Osteocyte (in vitro differentiated cells): ENCODE measurements at places on chromosomes 3 and 15. TPM values are rescaled to one million over a fixed set of nuclear protein-coding genes. Genes with fewer than 3 reads are reported as not detected.

DNA sequence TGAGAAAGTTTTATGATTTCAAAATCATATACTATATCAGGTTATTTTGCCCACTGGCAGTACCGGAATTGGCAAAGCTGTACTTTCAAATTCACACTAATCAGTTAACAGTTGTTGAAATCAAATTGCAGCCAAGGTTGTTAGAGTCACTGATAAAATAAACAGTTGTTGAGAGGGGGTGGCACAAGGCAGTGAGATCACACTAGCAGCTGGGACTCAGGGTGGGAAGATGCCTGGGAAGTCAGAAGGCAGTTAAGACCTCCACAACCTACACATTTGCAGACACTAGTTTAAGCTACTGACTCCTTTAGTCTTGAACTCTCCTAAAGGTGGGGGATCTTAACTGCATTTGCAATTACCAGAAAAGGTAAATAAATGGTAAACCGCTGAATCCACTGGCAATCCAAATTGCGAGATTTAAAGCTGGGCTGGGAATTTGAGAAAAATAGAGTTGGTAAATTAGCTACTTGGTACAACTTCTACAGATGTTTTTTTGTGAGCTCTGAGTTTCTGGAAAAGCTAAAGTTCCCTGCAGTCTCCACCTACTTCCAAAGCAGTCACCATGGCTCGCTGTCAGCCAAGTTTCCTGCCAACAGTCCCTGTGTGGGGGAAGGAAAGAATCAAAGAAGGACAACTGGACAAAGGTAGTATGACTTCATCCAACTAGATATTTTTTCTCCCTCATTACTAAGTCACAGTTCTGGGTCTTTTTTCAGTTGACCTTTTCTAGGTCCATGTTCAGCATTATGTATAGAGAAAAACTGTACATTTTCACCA, 105.7 kb downstream of the ZNF385D start:
- no peak for DNase-seq

- no peak for DNase-seq
Observed at GRCh38 chr3:154085071-154085470, 36.1 kb upstream of the ARHGEF26 start.

DNA sequence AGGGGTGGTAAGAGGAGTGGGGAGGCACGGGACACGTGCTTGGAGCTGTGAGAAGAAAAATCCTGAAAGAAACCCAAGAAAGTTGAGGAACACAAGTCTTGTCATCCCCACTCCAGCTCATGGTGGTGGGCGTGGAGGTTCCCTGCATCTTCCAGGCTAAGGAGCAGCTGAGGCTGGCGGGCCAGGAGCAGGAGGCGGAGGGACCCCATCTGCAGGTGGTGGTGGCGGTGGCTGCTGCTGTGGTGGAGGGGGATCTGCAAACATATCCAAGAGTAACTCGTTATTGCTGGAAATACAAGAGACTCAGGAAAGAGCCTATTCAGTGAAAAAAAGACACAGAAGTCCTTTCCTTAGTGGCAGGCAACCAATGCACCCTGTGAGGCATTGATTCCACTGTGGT, 9.4 kb upstream of the CSPG5 start:
- DNase-seq: no peak

DNA sequence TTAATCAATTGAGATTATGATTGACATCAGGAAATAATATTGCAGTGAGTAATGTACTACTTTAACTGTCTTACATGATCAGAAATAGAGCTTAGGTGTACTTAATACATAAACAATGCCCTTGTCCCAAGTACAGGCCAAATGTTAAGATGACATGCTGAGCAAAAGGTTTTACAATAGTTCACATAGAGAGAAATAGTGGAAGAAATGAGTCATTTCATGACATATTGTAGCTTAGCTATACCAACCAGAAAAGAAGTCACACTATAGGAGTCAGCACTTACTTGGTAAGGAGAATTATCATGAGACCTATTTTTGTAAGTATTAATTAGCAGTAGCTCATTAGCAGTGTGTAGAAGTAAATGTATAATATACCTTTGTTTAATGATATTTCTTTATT, 96.4 kb upstream of the NANOGP8 start:
- DNase-seq: no peak

DNA sequence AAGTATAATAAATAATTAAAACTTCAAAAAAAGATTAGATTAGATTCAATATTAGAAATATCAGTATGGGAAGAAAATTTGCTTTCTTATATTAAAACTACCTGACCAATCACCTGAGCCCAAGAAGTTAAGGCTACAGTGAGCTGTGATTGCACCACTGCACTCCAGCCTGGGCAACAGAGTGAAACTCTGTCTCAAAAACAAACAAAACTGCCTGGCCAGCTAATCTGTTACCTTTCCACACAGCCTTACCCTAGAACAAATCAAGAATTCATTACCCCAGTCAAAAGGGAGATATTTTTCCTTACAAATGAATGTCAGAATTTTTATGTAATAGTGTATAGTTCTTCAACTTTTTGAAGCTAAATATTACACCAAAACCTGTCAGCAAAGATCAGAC, 117.0 kb upstream of the MANF start:
- no peak for DNase-seq

DNA sequence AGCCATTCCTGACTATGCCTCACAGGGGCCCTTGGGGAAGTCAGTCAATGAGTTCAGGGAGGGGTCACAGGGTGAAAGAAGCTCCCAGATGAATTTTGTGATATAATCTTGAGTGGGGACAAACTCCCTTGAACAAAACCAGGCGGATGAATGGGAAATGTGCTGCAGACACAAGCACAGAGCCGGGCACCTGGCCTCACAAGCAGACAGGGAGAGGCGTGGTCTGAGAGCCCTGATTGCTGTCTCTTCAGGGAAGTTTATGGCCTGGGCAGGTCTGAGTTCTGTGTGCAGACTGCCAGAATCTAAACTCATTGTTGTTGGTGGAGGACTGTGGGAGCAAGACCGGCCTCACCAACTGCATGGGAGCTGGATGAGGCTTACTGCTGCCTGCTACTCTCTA, 591.8 kb downstream of the EPHA3 start:
- DNase-seq: no peak

DNA sequence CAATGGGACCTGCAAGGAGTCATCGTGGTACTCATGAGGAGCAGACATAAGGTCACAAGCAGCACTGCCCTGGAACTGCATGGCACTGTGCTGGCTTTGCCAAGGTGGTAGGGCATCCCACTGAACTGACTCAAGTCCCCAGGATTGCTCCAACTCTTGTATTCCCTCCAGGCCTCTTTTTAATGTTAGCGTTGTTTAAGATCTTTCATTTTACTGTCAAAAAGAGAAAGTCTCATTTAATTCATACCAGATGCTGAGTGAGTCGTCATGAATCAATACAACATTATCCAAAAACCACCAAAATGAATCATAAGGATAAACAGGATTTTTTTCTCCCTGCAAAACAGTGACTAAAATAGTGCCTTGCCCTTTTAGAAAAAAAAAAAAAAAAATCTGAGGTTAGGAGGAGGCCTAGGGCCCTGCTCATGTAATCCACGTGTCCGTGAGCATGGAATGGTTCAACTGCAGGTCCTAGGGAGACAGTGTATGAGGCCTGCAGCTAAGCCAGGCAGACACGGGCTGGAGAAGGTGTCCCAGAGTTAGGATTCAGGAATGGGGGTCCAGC, 36.7 kb upstream of the BLM start:
- DNase-seq: no peak

- DNase-seq: no peak
Observed at GRCh38 chr15:46848704-46849103, 868.6 kb upstream of the SEMA6D start.

- DNase-seq: no peak
Observed at GRCh38 chr3:188082450-188082849, 71.5 kb upstream of the LPP start.

DNA sequence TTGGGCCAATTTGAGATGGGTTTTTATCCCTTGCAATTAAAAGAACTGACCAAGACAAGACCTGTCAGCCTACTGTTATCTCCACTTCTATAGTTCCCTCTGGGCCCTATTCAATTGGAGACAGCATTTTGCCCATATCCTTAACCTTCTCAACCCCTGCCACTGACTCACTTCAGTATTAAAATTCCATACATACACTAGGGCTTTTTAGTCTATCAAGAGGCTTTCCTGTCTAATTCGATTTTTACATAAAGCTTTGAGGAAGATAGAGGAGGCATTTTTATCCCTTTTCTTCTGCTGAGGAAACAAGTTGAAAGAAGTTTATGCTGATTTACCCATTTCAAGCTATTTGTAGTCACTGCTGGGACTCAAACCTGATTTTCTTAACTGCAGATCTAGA, 51.1 kb downstream of the GTF2E1 start:
- DNase-seq: no peak

DNA sequence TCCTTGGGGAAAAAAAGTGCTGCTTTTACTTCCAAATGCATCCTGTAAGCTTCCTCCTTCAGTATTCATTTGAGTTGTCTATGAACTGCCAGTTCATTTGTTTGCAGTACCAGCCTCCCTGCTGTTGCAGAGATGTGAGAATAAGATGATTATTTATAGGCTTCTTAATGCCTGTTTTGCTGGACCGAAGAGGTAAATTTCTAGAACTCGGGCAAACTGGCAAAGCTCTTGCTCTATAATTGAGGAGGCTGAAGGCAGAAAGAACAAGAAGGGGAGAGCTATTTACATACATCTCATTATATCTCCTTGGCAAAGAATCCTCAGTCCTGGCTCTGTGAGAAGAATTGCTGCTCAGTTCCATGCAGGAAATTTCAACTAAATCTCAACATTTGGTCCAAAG, 790.4 kb downstream of the GRM7 start:
- DNase-seq: no peak

DNA sequence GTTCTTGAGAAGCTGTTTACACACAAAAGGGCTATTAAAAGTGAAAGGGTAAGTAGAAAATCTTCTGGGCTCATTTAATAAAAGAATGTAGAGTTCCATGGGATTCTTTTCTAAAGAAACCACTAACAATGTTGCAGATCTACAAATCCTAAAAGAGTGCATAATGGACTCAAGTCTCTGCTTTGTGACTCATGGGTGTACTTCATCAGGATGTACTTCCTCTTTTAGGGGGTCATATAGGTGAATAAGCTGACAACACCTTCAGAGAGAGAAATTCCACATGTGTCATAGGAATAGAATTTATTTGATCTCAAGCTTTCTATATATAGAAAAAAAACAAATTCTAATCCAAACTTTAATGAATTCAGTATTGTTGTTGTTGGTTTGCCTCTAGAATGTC, 355.5 kb downstream of the TIGIT start:
- DNase-seq: no peak

DNA sequence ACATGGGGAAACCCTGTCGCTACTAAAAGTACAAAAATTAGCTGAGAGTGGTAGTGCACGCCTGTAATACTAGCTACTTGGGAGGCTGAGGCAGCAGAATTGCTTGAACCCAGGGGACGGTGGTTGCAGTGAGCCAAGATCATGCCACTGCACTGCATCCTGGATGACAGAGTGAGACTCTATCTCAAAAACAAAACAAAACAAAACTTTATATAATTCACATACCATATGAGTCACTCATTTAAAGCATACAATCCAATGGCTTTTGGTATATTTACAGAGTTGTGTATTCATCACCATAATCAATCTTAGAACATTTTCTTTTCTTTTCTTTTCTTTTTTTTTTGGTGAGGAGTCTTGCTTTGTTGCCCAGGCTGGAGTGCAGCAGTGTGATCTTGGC, 8.7 kb downstream of the PXK start:
- DNase-seq: no peak

GRCh38 chr3:53130179-53131061, at the start of gene RFT1:
RFT1 (minus strand) TSS chr3:53130435; CDS start chr3:53130400, 35 bp downstream.
- peak; percentile 98 for DNase-seq

DNA sequence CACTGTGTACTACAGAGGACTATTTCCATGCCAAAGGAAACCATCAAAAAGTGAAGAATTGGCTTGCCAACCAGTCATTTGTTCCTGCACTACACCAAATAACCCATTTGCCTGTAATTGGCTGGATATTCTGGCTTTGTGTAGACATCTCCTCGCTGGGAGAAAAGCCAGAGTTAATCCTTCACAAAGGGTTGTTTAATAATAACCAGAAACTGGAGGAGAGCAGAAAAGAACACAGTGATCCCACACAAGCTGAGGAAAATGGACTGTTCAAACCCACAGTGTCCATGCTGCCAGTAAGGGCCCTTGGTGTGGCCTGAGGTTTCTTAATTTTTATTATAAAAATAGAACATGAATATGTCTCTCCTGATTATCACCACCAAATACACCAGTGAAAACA, 294.0 kb downstream of the RORA start:
- DNase-seq: no peak

- DNase-seq: no peak
Observed at GRCh38 chr3:69095636-69096035, 10.9 kb downstream of the ARL6IP5 start.

- no peak for DNase-seq
Observed at GRCh38 chr3:72127844-72128243, 342.9 kb upstream of the PROK2 start.

GRCh38 chr3:45975686-45976085, 19.9 kb downstream of the FYCO1 start:
- no peak for DNase-seq

DNA sequence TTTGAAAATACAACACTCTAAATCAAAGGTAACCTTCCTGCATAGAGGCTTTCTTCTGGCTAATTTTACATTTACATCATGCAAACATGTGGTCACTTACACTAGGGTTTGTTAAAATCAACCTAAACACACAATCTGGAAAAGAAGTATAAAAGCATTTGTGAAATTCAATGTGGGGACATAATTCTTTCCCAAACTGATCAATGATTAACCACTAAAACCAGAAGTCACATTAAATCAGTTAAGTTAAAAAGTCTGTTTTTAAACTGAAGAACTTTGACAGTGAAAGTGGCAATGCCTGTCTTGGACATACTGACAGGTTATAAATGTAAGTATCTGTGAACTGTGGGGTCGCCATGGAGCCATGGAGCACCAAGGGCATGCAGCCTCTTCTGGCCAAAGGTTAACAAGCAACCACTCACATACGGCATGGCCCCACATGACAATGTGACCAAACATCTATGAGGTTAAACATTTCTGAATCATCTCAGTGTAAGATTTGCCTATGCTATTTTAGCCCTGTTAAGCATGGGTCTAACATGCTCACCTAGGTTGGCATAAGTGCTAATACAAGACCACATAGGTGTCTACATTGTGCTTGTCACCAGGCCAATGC, 278.2 kb downstream of the CTNNB1 start:
- no peak for DNase-seq

GRCh38 chr15:93063262-93063671, 25.7 kb downstream of the RGMA start:
- no peak for DNase-seq

GRCh38 chr3:181773921-181774320, 62.2 kb downstream of the SOX2 start:
- no peak for DNase-seq

DNA sequence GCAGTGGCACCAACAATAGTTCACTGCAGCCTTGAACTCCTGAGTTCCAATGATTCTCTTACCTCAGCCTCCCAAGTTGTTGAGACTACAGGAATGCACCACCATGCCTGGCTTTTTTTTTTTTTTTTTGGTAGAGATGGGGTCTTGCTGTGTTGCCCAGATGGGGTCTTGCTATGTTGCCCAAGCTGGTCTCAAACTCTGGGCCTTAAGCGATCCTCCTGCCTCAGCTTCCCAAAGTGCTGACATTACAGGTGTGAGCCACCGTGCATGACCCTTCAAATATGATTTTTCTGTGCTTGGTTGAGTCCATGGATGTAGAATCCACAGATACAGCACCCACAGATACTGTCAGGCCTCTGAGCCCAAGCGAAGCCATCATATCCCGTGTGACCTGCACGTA, 30.2 kb upstream of the IDH2 start:
- no peak for DNase-seq

SLC22A13 gene
- total RNA-seq: 0.99 and 1.2 TPM in 2 replicates

PDCD10 gene
- 34.9 and 38.4 TPM in 2 replicates for total RNA-seq

IGF2BP2 gene
- total RNA-seq: 96.7 and 101 TPM in 2 replicates

TUSC2 gene
- total RNA-seq: 16.9 and 18.3 TPM in 2 replicates

CEMIP gene
- total RNA-seq: 445 and 457 TPM in 2 replicates
